ENCODE measurements at places on chromosomes 16 and 17.

DNA sequence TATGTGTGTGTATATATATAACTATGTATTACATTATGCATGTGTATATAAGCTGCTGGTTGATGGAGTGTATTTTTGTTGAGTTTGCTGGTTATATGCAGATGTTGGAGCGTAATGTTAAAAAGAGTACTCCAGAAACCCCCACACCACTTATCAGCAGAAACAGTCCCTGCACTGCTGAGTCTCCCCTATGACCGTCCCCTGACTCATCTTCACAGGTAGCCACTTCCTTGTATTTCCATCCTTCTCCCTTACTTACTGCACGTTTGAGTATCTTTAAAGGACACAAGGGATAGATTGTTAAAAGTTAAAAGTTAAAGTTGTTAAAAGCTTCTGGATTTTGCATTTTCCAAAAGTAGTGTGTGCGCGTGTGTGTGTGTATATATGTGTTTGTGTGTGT lies 853.9 kb upstream of the EEF2KMT start:
- DNase-seq, result no peak
- H3K36me3 ChIP-seq, result no peaks in the 10 kb centered on the region
- no peaks in the 10 kb centered on the region for H3K4me1 ChIP-seq
- no peak overlapping the region for H3K27ac ChIP-seq

- H3K27me3 ChIP-seq, result no peaks in the 10 kb centered on the region
- no peaks in the 10 kb centered on the region for H3K36me3 ChIP-seq
- H3K4me1 ChIP-seq, result peaks cover 1% of the 10 kb centered on the region
- H3K27ac ChIP-seq, result no peak overlapping the region
- no peak overlapping the region for H3K4me3 ChIP-seq
Measured at GRCh38 chr16:86120201-86121192, 221.5 kb downstream of the IRF8 start.

- peak overlapping the region; percentile 67 for H3K4me3 ChIP-seq
- no peak overlapping the region for H3K27ac ChIP-seq
- peaks cover 2% of the 10 kb centered on the region for H3K27me3 ChIP-seq
- peak; percentile 82 for DNase-seq
- no peaks in the 10 kb centered on the region for H3K36me3 ChIP-seq
Measured at GRCh38 chr16:68529931-68530701, 9.0 kb upstream of the ZFP90 start.

DNA sequence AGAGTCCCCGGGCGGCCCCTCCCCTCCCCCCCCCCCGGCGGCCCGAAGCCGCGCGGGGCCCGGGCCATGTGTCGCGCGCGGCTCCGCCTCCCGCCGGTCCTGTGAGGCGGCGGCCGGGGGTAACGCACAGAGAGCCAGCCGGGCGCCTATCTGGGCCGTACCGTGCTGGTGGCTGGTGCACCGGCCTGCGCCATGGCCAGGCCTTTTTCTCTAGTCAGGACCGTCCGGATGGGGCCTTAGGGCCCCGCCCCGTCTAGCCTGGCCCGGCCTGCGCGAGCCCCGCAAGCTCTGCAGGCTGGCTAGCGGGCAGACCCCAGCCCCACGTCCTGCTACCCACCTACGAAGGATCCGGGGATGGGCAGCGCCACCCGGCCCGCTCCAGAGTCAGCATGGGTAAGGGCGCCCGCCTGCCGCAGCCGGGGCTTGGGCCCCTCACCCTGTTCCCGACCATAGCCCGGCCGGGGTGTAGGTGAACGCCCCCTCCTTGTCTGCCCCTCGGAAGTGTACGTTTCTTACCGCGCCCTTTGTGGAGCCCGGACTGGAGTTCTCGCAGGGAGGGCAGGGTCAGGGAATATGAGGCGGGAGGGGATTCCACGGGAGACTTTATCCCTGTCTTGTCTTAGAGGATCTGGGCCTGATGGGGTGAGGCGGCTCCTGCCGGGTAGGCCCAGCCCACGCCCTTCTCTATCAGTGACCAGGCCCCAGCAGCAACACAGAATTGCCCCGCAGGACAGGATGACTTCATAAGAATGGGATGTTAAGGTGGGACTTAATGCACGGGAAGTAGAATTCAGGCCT lies at the start of gene CENPT:
TSS of gene CENPT (minus strand) at position 630 of the 798 bp plus-strand sequence. CDS start 13,834 bp downstream, outside the sequence.
- no peaks in the 10 kb centered on the region for H3K27me3 ChIP-seq
- no peak within 1 kb of the TSS for H3K27ac ChIP-seq
- H3K4me1 ChIP-seq, result peaks cover 5% of the 10 kb centered on the region
- H3K4me3 ChIP-seq, result peak within 1 kb of the TSS; percentile 84
- no peak for DNase-seq
- no peaks in the 10 kb centered on the region for H3K36me3 ChIP-seq

DNA sequence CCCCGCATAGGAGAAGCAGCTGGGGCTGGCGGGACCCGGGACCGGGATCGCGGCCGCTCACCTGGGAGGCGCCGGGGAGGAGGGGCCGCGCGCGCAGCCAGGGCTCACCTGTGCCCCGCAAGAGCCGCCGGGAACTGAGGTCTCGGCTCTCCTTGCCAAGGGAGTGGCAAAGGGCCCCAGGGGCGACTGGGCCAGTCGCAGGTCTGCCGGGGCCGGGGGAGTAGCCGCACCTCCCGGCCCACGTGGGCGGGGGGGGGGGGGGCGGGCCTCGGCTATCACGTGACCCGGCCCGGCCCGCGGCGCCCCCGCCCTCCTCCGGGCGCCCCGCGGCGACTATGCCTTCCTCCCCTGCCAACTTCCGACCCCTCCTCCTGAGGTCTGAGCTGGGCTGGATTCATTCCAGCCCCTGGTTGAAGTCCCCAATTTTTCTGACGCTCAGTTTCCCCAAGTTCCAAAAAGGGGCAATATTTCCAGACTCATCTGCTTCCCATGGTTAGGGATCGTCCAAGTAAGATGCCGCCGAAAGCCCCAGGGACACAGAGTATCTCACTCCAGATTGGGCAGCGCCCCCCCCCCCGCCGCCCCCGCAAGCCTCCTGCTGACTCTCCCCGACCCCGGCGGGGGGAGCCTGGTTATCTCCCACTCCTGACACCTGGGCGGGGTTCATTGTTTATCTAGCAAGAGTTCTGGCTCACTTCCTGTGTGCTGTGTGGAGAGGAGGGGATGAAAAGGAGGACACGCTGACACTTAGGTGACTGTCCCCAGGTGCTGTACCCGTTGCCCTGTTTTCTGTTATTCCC lies at the start of gene TMC6:
TSS of gene TMC6 (minus strand) at position 205 of the 800 bp plus-strand sequence. CDS start 1,923 bp downstream, outside the sequence.
- H3K27ac ChIP-seq, result no peak within 1 kb of the TSS
- peaks cover 11% of the 10 kb centered on the region for H3K4me1 ChIP-seq
- peak within 1 kb of the TSS; percentile 54 for H3K4me3 ChIP-seq
- no peaks in the 10 kb centered on the region for H3K27me3 ChIP-seq

DNA sequence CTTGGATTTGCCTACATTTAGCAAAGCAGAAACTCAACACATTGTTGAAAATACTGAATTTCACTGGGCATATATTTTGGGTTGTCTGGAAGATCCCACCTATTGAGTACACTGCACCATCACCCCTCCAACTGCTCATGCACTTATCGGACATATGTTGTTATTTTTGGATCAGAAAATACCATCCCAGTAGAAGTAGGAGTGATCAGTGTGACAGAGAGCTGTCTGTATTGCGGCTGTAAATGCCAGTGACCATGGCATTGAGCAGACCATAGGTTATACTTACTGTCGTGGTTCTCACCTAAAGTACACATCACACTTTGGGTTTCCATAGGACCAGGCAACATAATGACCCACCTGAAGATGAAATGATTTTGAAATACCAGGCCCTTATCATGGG lies 264.7 kb downstream of the CDH13 start:
- DNase-seq, result no peak
- H3K27me3 ChIP-seq, result no peaks in the 10 kb centered on the region
- H3K36me3 ChIP-seq, result no peaks in the 10 kb centered on the region
- 0 out of 2 replicates have a peak, but pooled peaks cover 1% of the 10 kb centered on the region for H3K4me1 ChIP-seq
- no peak overlapping the region for H3K4me3 ChIP-seq

DNA sequence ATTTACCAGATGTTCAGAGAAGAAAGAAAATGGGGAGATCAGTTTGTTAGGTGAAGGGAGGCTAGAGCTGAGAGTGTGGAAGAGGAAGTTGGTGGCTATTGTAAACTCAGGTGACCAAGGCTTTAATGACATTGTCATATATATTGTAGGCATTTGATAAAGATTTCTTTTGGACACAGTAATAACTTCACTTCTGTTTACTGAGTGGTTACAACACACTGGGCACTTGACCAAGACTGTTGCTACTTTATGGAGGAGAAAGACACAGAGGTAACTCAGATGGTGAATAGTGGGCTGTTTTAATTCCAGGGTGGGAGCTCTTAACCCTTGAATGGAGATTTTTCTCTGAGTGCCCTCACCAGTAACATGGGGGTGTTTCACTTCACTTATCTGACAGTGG lies 46.0 kb downstream of the TNRC6A start:
- H3K27me3 ChIP-seq, result no peaks in the 10 kb centered on the region
- DNase-seq, result no peak
- H3K4me3 ChIP-seq, result no peak overlapping the region
- no peaks in the 10 kb centered on the region for H3K4me1 ChIP-seq

- H3K27me3 ChIP-seq, result no peaks in the 10 kb centered on the region
- no peaks in the 10 kb centered on the region for H3K4me1 ChIP-seq
- H3K27ac ChIP-seq, result no peak overlapping the region
- DNase-seq, result no peak
- no peaks in the 10 kb centered on the region for H3K36me3 ChIP-seq
Measured at GRCh38 chr17:60857556-60858080, 180.0 kb downstream of the BCAS3 start.

GRCh38 chr17:79830303-79830702 lies 8.9 kb downstream of the CBX4 start:
- H3K27ac ChIP-seq, result no peak overlapping the region
- no peak overlapping the region for H3K4me3 ChIP-seq
- H3K36me3 ChIP-seq, result no peaks in the 10 kb centered on the region
- peaks cover 53% of the 10 kb centered on the region for H3K27me3 ChIP-seq

GRCh38 chr16:54891346-54891745 lies 39.3 kb upstream of the IRX5 start:
- H3K36me3 ChIP-seq, result no peaks in the 10 kb centered on the region
- DNase-seq, result no peak
- no peaks in the 10 kb centered on the region for H3K27me3 ChIP-seq

- no peaks in the 10 kb centered on the region for H3K36me3 ChIP-seq
- H3K27ac ChIP-seq, result no peak overlapping the region
- H3K27me3 ChIP-seq, result no peaks in the 10 kb centered on the region
- no peak for DNase-seq
- peaks cover 3% of the 10 kb centered on the region for H3K4me1 ChIP-seq
Measured at GRCh38 chr17:67248291-67248690, 3.3 kb upstream of the HELZ start.

- no peaks in the 10 kb centered on the region for H3K4me1 ChIP-seq
- no peak overlapping the region for H3K4me3 ChIP-seq
- DNase-seq, result no peak
Measured at GRCh38 chr16:5506021-5506420, 408.4 kb upstream of the EEF2KMT start.

GRCh38 chr16:67228905-67229304 lies 2.0 kb downstream of the TMEM208 start:
- no peaks in the 10 kb centered on the region for H3K4me1 ChIP-seq
- peaks cover 32% of the 10 kb centered on the region for H3K36me3 ChIP-seq
- no peak overlapping the region for H3K27ac ChIP-seq
- H3K27me3 ChIP-seq, result no peaks in the 10 kb centered on the region
- DNase-seq, result no peak
- no peak overlapping the region for H3K4me3 ChIP-seq

- no peak for DNase-seq
- H3K36me3 ChIP-seq, result no peaks in the 10 kb centered on the region
- peaks cover 8% of the 10 kb centered on the region for H3K4me1 ChIP-seq
- H3K27ac ChIP-seq, result no peak overlapping the region
- no peak overlapping the region for H3K4me3 ChIP-seq
Measured at GRCh38 chr17:45116434-45117016, 15.8 kb downstream of the PLCD3 start.

GRCh38 chr16:23436951-23437350 lies 16.0 kb downstream of the COG7 start:
- H3K27ac ChIP-seq, result no peak overlapping the region
- H3K4me3 ChIP-seq, result no peak overlapping the region
- no peak for DNase-seq
- H3K4me1 ChIP-seq, result no peaks in the 10 kb centered on the region
- H3K27me3 ChIP-seq, result no peaks in the 10 kb centered on the region

DNA sequence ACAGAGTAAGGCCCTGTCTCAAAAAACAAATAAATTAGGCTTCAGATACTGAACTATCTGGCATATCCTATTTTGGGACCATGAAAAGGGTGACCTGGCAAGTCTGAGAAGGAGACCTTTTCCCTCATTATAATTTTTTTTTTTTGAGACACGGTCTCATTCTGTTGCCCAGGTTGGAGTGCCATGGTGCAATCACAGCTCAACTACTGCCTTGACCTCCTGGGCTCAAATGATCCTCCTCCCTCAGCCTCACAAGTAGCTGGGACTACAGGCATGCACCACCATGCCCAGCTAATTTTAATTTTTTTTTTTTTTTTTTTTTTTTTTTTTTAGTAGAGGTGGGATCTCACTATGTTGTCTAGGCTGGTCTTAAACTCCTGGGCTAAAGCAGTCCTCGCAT lies 37.3 kb downstream of the PLCG2 start:
- peaks cover 8% of the 10 kb centered on the region for H3K4me1 ChIP-seq
- H3K4me3 ChIP-seq, result no peak overlapping the region
- H3K27me3 ChIP-seq, result no peaks in the 10 kb centered on the region
- DNase-seq, result no peak
- H3K27ac ChIP-seq, result no peak overlapping the region

DNA sequence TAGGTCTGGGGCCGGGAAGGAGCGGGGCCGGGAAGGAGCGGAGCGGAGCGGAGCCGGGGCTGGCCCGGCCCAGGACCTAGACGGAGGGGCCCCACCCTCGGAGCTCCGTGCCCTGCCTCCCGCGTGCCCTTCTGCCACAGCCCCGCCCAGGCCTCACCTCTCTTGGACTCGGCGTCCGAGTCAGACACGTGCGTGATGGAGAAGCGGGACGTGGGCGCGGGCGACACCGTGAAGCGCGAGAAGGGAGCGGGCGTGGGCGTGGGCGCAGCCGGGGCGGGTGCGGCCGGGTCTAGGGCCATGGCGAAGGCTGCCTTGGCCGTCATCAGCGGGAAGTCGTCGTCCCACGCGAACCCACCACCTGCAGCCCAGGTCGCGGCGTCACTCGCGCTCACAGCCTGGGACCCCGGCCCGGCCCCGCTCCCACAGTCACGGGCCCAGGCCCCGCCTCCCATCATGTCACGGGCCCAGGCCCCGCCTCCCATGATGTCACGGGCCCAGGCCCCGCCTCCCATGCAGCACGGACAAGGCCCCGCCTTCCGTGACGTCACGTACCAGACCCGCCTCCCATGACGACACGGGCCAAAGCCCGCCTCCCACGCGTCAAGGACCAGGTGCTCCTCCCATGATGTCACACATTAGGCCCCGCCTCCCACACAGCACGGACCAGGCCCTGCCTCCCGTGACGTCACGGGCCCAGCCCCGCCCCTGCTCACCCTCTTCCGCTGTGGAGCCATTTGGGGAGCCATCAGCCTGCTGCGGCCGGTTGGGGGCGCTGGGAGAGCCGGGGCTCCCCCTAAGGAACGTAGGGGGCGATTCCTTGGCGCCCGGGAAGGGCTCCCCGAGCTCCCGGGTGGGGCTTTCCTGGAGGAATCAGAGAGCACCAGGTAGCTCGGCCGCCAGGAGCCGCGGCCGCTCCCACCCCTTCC lies 45.8 kb upstream of the PVALEF start:
- H3K4me1 ChIP-seq, result peaks cover 8% of the 10 kb centered on the region
- H3K27me3 ChIP-seq, result no peaks in the 10 kb centered on the region
- H3K4me3 ChIP-seq, result peak overlapping the region; percentile 72
- peak; percentile 91 for DNase-seq
- no peak overlapping the region for H3K27ac ChIP-seq

All from iPS DF 6.9 (cell line).